ENCODE measurements at places on chromosomes 12 and 14. TPM values are rescaled to one million over a fixed set of nuclear protein-coding genes. Genes with fewer than 3 reads are reported as not detected.

KLHL33 gene
- polyA plus RNA-seq, result not detected

PIWIL1 gene
- 0.04 TPM for polyA plus RNA-seq

COX8C gene
- not detected for polyA plus RNA-seq

NGB gene
- not detected for polyA plus RNA-seq

MIP gene
- not detected for polyA plus RNA-seq

PRR4 gene
- 1.8 TPM for polyA plus RNA-seq

TC2N gene
- polyA plus RNA-seq, result 7.4 TPM

DEGS2 gene
- polyA plus RNA-seq, result 0.04 TPM
